ENCODE measurements at places on chromosomes 7 and 10.
A peak's percentile ranks its signal among the peaks of the same experiment; 100 is the strongest.

DNA sequence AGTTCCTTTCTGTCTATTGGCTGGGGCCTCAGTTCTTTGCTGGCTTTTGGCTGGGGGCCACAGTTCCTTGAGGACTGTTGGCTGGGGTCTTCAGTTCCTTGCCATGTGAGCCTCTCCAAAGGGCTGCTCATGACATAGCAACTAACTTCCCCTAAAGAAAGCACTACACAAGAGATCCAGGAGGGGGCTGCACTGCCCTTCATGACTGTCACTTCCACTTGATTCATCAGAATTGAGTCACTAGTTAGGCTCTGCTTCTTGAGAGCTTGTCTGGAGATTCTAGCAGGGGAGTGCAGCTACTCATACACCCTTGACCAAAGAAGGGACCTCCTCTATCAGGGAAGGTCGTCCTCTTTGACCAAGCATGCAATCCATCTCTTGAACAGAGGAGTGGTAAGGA is 38.0 kb upstream of the MKX start:
- DNase-seq: no peak

DNA sequence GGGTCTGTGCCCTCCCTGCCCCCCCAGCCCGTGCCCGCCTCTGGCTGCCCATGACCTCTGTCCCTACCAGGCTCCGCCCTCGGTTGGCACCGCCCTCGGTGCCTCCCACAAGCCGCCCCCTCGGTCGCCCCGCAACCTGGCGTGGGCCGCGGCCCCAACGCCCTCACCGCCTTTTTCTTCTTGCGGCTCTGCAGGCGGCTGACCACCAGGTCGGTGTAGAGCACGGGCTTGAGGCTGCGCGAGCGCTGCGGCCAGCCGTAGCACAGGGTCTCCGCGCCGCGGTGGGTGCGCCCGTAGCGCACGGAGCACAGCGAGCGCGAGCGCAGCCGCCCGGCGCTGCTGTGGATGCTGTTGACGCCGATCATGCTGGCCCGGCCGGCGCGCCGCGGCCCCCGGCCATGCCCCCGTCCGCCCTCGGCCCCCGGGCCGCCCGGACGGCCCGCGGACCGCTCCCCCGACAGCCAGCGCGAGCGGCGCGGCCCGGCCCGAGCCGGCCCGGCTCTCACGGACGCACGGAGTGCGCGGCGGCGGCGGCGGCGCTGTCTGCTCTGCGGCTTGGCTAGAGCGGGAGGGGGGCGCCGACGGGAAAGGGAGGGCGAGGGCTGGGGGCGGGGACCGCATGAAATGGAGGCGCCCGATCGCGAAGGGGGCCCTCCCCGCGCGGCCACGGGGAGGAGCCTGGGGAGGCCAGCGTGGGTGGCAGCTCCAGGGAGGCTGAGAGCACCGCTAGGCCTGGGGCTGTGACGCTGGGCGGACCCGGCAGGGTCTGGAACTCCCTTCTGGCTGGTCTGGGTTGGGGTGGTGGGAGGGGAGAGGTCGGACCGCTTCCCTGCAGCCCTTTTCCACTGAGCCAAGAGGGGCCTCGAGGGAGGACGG is 9.6 kb downstream of the PSD start:
- peak; percentile 61 for DNase-seq

DNA sequence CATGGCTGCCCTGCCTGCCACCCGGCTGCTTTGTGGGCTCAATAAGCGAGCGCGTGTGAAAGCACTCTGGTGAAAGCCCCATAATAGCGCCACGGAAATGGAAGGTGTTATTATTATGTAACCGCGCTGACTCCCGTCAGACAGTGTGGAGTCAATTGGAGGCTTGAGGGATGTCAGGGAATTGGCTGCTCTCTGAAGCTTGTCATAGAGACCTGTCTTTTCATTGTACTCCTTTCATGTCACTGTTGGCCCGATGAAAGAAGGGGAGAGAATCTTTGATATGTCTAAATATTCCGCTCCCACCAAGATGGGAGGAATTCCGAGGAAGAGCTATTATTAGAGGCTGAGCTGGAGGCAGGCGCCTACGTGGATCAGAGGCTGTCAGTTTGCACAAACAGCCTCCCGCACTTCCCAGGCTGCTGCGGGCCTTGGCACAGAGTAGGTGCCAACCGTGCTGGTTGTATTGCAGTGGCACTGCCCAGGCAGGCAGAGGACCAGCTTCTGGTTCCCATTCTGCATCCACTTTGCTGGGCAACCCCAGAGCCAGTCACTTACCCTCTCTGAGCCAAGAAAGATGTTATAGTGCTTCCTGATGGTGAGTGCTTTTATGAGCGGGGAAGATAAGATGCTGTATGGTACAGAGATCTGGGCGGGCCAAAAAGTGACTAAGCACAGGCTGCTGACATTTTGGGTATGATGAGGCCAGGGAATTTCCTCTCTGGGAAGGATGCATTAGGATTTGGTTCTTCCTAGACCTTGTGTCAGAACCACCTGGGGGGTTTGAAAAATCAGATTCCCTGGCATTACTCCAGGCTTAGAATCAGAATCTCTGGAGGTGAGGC is 151.4 kb downstream of the RPS24 start:
- DNase-seq: no peak

GRCh38 chr7:100588438-100588837 is 2.3 kb downstream of the FBXO24 start:
- no peak for DNase-seq

DNA sequence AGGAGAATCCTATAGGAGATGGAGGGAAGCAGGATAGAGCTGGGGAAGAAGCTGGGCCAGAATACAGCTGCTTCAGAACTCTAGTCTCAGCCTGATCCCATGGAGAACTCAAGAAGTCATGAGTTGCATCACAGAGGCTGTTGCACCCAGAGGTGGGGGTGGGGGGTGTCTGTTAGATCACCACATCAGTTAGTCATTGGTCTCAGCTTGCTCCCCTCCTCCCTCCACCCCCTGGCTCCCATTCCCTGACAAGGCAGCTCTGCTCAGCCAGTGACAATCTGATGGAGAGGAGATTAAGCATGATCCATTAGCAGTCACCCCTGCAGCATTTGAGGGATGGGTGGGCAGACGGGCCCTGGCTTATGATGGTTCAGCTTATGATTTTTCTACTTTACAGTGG is 58.4 kb upstream of the FGL2 start:
- no peak for DNase-seq

DNA sequence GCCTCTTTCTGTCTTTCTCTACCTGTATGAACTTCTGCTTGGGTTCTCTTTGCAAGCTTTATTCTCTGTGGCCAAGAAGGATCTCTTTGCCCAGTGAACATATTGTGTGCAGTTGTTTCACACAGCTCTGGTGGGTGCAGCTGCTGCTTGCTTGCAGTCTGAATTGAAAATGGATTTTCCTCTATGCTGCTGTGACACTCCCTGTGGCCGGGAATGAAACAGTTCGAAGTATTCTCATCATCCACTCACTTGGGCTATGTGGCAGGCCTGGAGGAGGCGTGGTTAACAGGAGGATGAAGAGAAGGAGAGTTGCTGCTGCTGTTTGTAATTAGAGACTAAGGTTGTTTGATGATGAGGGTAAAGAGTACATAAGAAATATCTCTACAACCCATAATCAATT is 28.4 kb upstream of the ITGA8 start:
- DNase-seq: no peak

GRCh38 chr10:88152728-88153133 is 289.3 kb downstream of the PTEN start:
- peak; percentile 8 for DNase-seq

GRCh38 chr7:141145630-141145982 is 71.7 kb downstream of the TMEM178B start:
- no peak for DNase-seq

- no peak for DNase-seq
Observed at GRCh38 chr10:124403548-124403947, 15.2 kb downstream of the OAT start.

- DNase-seq: no peak
Observed at GRCh38 chr7:135480966-135481597, 28.8 kb downstream of the CNOT4 start.

- DNase-seq: no peak
Observed at GRCh38 chr10:77841711-77842375, 84.7 kb downstream of the DLG5 start.

- no peak for DNase-seq
Observed at GRCh38 chr10:4568731-4569130, 257.3 kb upstream of the AKR1E2 start.

GRCh38 chr10:28403090-28403489 is 100.2 kb upstream of the MPP7 start:
- no peak for DNase-seq

GRCh38 chr10:22365233-22365632 is 19.9 kb downstream of the SPAG6 start:
- no peak for DNase-seq

DNA sequence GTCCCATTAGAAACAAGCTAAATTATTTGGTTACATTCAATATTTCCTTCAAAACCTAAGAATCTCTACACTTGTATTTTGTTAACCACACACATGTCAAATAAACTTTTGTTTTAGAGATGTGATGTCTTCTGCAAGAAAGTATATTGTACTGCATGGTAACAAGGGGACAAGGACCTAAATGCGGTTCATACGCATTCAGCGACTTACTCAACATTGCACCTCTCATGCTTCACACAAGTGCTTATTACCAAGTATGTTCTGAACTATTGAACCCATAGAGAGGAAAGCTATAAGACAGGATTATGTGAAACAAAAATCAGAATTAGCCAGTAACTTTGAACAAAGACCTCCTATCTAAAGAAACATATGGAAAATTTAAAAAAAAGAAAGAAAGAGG is 68.3 kb downstream of the CREB5 start:
- DNase-seq: no peak

GRCh38 chr10:97197030-97197500 is 11.3 kb upstream of the SLIT1 start:
- DNase-seq: no peak

DNA sequence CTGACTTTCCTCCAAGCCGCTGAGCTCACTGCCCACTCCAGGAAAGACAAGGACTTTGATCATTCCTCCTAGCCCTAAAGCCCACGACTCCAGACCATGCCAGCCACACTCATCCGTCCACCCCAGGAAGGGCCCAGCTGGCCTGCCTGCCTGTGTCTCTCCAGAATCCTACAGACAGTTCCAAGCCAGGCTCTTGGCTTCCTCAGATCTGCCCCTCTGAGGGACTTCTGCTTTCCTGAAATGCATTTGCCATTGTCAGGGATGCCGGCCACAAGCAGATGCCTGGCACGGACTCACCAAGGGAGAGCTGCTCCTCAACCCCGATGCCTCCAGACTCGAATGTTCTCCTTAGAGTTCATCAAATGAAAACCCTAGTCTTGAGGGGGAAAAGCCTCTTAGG is 155.8 kb downstream of the OAT start:
- no peak for DNase-seq

- peak; percentile 23 for DNase-seq
Observed at GRCh38 chr7:158973440-158973839, 117.1 kb downstream of the DYNC2I1 start.

DNA sequence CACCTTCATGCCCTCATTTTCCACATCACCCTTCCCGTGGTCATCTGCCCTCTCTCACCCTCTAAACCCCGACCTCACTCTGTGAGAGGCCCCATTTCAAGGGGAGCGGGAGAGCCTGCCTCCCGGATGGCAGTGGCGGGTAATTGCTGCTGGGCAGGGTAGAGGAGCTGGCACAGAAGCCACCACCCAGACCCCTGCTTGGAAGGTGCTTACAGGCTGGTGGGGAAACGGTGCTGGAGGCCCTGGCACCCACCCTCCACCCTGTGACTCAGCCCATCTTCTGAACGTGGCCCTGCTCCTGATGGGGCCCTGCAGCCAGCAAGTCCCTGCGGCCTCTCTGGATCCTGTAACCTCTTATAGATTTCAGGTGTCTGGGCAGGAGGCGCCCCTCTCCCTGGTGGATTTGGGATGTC is 10.6 kb upstream of the PWWP2B start:
- no peak for DNase-seq

DNA sequence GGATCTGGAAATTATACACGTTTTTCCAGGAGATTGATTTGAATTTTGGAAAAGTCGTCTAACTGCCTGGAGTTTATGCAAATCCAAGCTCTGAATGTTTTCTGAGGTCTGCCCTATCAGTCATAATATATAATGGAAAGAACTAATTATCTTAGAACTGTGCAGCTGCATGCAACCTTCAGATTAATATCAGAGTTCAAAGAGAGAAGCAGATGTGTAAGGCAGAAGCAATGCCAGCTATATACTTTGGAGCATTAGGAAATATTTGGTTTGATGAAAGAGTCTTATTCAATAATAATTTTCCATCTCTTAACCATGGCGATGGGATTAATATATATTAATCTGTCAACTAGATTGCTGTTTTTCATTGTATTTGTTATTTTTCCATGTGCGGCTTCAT is 500.9 kb downstream of the NEBL start:
- DNase-seq: no peak

GRCh38 chr10:94288361-94289101 is 74.2 kb downstream of the NOC3L start:
- no peak for DNase-seq

GRCh38 chr10:101597091-101597900 is 9.2 kb downstream of the DPCD start:
- DNase-seq: no peak

DNA sequence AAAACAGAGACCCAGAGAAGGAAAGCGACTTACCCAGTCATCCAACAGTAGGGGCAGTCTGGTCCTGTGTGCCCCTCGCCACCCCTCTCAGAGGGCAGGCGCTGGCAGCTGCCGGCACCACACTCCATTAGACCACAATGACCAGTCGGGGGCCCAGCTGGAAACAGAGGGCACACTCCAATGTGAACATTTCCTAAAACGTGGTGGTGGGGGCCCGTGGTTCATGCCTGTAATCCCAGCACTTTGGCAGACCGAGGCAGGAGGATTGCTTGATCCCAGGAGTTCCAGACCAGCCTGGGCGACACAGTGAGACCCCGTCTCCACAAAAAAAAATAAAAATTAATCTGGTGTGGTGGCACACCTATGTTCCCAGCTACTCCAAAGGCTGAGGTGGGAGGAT is 912 bp upstream of the OAT start:
- DNase-seq: no peak

DNA sequence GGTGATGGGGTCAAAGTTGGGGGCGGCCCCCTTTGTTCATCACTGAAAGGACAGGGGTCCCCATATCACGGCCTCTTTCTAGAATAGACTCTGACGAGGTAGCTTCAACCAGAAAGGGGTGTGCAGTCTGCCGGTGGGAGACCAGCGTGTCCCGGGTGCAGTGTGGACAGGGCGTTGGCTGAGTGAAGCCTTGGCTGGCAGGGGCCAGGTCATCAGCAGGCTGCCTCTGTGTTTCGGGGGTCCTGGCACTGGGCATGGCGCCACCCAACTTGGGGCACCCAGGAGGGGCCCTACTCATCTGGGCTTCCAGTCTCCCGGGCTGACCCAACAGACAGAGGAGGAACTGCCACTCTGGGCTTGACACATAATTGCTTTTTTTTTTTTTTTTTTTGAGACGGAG is 3.5 kb upstream of the AMZ1 start:
- no peak for DNase-seq

DNA sequence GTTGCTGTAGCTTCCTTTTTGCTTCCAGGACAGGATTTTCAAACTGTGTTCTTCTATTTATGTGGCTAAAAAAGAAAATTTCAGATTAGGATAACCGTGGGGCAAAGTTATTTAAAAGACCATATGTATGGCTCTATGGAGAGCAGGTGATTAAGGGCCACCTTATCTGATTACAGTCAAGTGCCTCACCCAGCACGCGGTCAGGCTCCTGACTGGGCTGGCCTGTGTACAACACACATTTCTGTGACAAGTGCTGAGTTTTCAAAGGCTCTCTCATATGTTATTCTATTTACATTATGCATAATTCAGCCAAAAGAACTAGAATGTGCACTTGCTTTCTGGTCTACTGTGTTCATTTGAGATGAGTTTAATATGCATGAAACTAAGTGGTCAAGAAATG is 547.4 kb downstream of the PHTF2 start:
- no peak for DNase-seq

Data from stimulated activated CD8-positive, alpha-beta memory T cell treated with anti-CD3 and anti-CD28 coated beads, Interleukin-7, amount 100 ng/mL, for 4 hours (primary cell).